Gastrocnemius medialis (tissue), 4 donors: ENCODE measurements at places on chromosomes 3 and 15. TPM values are rescaled to one million over a fixed set of nuclear protein-coding genes. Genes with fewer than 3 reads are reported as not detected.

The MNS1 gene
- 0.62 TPM for total RNA-seq

The ADGRG7 gene
- 0.58 TPM for total RNA-seq

The USP50 gene
- total RNA-seq = not detected

The SPATA12 gene
- not detected for total RNA-seq

The LRRC31 gene
- total RNA-seq = not detected

The CCDC191 gene
- total RNA-seq = 0.29 TPM

The ARNT2 gene
- 4.1 TPM for total RNA-seq

The CD200R1 gene
- 0.46 TPM for total RNA-seq

The ZSCAN29 gene
- total RNA-seq = 22.0 TPM

The ARHGEF26 gene
- 1.4 TPM for total RNA-seq

The TICRR gene
- not detected for total RNA-seq

The MYO5C gene
- total RNA-seq = 2.6 TPM

The CYP19A1 gene
- total RNA-seq = 0.68 TPM

The RASGRP1 gene
- total RNA-seq = 0.44 TPM

- H3K27me3 ChIP-seq = no peaks in the 10 kb centered on the region
- H3K27ac ChIP-seq = no peak overlapping the region
- H3K4me1 ChIP-seq = no peaks in the 10 kb centered on the region
- no peak overlapping the region for H3K4me3 ChIP-seq
- peaks cover 42% of the 10 kb centered on the region for H3K36me3 ChIP-seq
Measured at GRCh38 chr3:33834096-33834453, 35.6 kb downstream of the PDCD6IP start.

GRCh38 chr3:160886421-160886820 is 130.4 kb downstream of the PPM1L start:
- H3K4me1 ChIP-seq = peaks cover 48% of the 10 kb centered on the region
- H3K27me3 ChIP-seq = no peaks in the 10 kb centered on the region
- no peaks in the 10 kb centered on the region for H3K36me3 ChIP-seq
- H3K4me3 ChIP-seq = no peak overlapping the region
- H3K27ac ChIP-seq = peak overlapping the region; percentile 83

- DNase-seq = no peak
- no peaks in the 10 kb centered on the region for H3K36me3 ChIP-seq
- H3K27me3 ChIP-seq = no peaks in the 10 kb centered on the region
- no peak overlapping the region for H3K27ac ChIP-seq
- H3K4me3 ChIP-seq = no peak overlapping the region
Measured at GRCh38 chr3:121737644-121738043, 11.9 kb downstream of the GOLGB1 start.

DNA sequence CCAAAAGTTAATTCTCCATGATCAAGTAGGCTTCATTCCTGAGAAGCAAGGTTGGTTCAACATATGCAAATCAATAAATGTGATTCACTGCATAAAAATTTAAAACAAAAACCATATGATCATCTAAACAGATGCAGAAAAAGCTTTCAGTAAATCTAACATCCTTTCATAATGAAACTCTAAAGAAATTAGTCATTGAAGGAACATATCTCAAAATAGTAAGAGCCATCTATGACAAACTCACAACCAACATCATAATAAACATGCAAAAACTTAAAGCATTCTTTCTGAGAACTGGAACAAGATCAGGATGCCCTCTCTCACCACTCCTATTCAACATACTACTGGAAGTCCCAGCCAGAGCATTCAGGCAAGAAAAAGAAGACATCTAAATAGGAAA is 254.1 kb downstream of the AGBL1 start:
- H3K36me3 ChIP-seq = no peaks in the 10 kb centered on the region
- H3K27me3 ChIP-seq = no peaks in the 10 kb centered on the region
- DNase-seq = no peak
- no peaks in the 10 kb centered on the region for H3K4me1 ChIP-seq
- no peak overlapping the region for H3K4me3 ChIP-seq

GRCh38 chr3:58659051-58659675 is 7.4 kb downstream of the FAM3D start:
- DNase-seq = no peak
- no peaks in the 10 kb centered on the region for H3K27me3 ChIP-seq
- H3K27ac ChIP-seq = no peak overlapping the region
- H3K4me1 ChIP-seq = no peaks in the 10 kb centered on the region
- H3K36me3 ChIP-seq = no peaks in the 10 kb centered on the region

DNA sequence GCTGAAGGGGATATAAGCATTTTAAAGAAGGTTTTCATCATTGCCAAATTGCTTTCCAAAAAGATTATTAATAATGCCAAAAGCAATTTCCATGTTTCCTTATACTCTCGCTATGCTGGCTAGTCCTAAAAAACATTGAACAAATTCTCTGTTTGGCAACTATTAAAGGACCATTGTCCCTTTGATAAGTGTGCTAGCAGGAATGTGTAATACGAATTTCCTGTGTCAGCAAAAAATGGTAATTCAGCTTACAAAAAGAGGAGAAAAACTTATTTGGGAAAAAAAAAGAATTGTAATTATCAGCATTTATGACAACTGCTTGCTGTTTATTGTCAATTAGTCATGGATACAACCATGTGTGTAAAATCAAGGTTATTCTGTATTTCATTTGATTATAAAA is 138.6 kb downstream of the TBL1XR1 start:
- no peaks in the 10 kb centered on the region for H3K36me3 ChIP-seq
- no peaks in the 10 kb centered on the region for H3K27me3 ChIP-seq
- H3K27ac ChIP-seq = no peak overlapping the region
- DNase-seq = no peak
- no peak overlapping the region for H3K4me3 ChIP-seq

- DNase-seq = no peak
- no peaks in the 10 kb centered on the region for H3K4me1 ChIP-seq
- no peaks in the 10 kb centered on the region for H3K27me3 ChIP-seq
- H3K27ac ChIP-seq = no peak overlapping the region
- peaks cover 7% of the 10 kb centered on the region for H3K36me3 ChIP-seq
- no peak overlapping the region for H3K4me3 ChIP-seq
Measured at GRCh38 chr3:25610167-25610566, 54.5 kb downstream of the TOP2B start.

DNA sequence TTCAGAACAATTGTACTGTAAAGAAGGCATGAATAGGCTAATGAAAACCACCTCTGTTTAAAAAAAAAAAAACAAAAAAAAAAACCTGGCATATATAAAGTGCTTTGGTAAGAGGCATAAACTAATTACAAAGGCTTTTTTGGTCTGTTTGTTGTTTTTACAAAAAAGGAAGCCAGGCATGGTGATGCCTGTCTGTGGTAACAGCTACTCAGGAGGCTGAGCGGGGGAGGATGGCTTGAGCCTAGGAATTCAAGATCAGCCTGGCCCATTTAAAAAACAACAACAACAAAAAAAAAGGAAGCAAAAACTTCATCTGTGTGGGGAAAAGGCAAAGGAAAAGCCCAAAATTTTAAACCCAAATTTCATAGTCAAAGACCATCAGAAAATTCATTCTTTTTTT is 47.0 kb downstream of the OSBPL10 start:
- no peak overlapping the region for H3K4me3 ChIP-seq
- DNase-seq = no peak
- no peaks in the 10 kb centered on the region for H3K27me3 ChIP-seq
- H3K36me3 ChIP-seq = no peaks in the 10 kb centered on the region

DNA sequence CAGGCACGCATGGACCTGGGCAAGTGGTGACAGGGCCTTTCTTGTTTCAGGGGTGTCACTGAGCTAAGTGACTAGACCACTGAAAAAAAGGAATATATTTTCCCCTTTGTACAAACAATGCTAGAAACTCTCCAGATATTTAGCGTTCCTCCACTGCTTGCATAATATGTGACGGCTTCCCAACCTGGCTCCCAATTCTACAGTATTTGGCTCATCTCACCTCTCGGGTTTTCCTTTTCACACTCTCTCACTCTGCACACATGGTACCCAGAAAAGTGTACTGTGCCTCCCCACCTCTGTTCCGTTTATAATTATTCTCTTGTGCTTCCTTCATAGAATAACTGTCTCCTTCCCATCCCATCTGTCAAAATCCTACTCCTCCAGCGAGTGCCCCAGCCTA is 140.5 kb upstream of the KLHL25 start:
- no peaks in the 10 kb centered on the region for H3K36me3 ChIP-seq
- no peaks in the 10 kb centered on the region for H3K4me1 ChIP-seq

GRCh38 chr15:87487484-87487883 is 769.1 kb downstream of the NTRK3 start:
- DNase-seq = no peak
- no peak overlapping the region for H3K4me3 ChIP-seq
- H3K4me1 ChIP-seq = peaks cover 9% of the 10 kb centered on the region
- H3K27me3 ChIP-seq = no peaks in the 10 kb centered on the region
- no peak overlapping the region for H3K27ac ChIP-seq
- H3K36me3 ChIP-seq = no peaks in the 10 kb centered on the region

DNA sequence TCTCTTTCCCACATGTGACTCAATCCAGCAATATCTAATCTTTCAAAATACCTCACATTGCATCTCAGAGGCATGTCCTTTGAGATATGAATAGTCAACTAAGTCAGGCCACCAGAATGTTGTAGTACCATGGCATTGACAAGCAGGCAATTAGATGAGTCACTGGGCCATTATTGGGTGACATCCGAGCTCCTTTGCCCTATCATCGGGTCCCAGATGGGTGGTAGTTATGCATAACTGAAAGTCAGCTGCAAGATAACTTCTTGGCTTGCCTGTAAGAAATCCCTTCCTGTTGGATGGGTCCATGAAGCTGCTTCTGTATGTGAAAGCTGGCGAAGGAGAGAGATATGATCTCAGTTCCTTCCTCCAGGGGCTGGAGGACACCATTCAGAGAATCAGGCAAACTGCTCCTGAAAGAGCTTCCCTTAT is 32.8 kb downstream of the ARRDC4 start:
- no peak overlapping the region for H3K27ac ChIP-seq
- H3K36me3 ChIP-seq = no peaks in the 10 kb centered on the region
- H3K27me3 ChIP-seq = no peaks in the 10 kb centered on the region
- peaks cover 11% of the 10 kb centered on the region for H3K4me1 ChIP-seq
- DNase-seq = no peak

DNA sequence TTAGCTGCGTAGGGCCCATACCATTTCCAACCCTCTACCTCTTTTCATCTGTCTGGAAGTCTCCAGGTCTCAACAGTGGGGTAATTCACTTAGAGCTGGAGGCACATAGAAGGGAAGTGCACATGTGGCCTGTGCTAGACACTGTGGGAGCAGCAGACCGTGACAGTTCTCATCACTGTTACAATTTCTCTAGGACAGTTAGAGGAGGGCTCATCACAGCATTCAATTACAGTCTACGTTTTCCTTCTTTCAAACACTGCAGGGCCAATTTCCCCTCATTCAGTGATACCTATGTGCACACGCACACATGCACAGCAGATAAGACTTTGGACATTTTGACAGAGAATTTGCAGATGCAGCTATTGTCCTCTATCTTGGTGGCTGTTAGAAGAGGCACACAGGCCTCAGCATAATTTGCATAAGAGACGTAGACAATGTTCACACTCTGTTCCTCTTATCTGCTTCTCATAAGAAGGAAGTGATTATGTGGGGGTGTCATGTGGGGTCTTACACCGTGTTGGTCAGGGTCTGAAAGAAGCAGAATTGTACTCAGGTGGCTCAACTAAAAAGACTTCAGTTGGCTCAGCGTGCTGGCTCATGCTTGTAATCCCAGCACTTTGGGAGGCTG is 12.6 kb upstream of the HRG start:
- DNase-seq = no peak
- H3K27me3 ChIP-seq = no peaks in the 10 kb centered on the region
- no peak overlapping the region for H3K4me3 ChIP-seq
- H3K36me3 ChIP-seq = no peaks in the 10 kb centered on the region
- no peaks in the 10 kb centered on the region for H3K4me1 ChIP-seq
- no peak overlapping the region for H3K27ac ChIP-seq

DNA sequence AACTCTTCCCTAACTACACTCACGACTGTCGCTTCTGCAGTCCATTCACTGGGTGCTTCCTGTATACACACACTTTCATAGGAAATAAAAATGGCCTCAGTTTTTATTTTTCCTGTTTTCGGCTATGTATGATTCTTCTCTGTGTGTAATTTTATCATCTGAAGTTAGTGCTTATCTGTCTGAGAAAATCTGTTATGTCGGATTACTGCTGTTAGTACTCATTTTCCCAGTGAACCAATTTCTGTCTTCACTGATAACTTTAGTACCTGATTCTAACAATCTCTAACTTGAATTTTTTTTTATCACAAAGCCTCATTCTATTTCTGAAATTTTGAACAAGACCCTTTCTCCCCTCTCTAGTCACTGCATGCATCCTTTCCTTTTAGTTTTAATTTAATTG is 20.9 kb downstream of the RAB5A start:
- DNase-seq = no peak
- no peak overlapping the region for H3K27ac ChIP-seq
- H3K4me1 ChIP-seq = peaks cover 2% of the 10 kb centered on the region
- no peaks in the 10 kb centered on the region for H3K27me3 ChIP-seq

DNA sequence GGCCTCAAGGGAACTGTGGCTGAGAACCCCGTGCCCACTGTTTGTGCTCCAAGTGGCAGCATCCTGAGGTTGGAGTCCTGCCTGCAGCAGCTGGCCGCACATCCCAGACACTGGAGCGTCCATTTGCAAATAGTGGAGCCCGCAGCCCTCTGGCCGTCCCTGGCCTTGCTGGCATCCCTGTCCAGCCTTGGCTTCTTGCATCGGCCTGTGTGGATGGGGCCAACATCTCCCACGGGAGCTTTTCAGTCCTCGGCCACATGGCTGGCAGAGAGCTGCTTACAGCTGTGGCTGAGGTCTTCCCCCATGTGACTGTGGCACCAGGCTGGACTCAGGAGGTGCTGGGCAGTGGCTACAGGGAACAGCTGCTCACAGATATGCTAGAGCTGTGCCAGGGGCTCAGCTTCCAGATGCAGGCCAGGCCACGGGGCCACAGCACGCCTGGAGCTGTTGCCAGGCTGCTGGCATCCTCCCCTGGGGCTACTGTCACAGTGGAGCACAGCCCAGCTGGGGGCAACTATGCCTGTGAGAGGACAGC is 71.2 kb downstream of the FAM43A start:
- no peaks in the 10 kb centered on the region for H3K27me3 ChIP-seq
- DNase-seq = peak; percentile 79
- peak overlapping the region; percentile 69 for H3K27ac ChIP-seq
- H3K4me1 ChIP-seq = peaks cover 12% of the 10 kb centered on the region
- H3K4me3 ChIP-seq = no peak overlapping the region

GRCh38 chr3:33885496-33885895 is 87.1 kb downstream of the PDCD6IP start:
- H3K4me3 ChIP-seq = no peak overlapping the region
- DNase-seq = no peak
- peaks cover 9% of the 10 kb centered on the region for H3K4me1 ChIP-seq
- H3K27ac ChIP-seq = no peak overlapping the region
- H3K36me3 ChIP-seq = no peaks in the 10 kb centered on the region

GRCh38 chr3:53144862-53145712 is 14.9 kb upstream of the RFT1 start:
- H3K4me1 ChIP-seq = peaks cover 17% of the 10 kb centered on the region
- no peaks in the 10 kb centered on the region for H3K36me3 ChIP-seq
- no peak overlapping the region for H3K27ac ChIP-seq
- H3K27me3 ChIP-seq = no peaks in the 10 kb centered on the region
- H3K4me3 ChIP-seq = no peak overlapping the region
- no peak for DNase-seq

DNA sequence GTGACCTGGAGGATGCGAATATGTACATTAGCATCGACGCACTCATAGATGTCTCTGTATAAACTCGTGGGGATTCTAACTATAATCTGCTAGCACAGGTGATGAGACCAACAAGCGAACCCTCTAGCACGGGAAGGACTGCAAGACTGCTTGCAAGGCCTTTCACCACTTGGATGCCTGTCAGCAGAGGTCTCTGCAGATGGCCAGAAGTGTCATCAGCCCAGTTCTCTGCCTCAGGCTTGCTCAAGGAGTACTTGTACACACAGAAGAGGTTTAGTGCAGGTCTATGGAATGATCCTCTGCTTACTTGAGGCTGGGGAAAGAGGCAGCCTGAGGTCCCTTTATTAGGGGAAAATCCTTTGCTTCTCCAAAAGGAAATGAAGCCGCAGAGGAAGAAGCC is 48.1 kb downstream of the EDEM1 start:
- no peak for DNase-seq
- no peak overlapping the region for H3K4me3 ChIP-seq
- no peak overlapping the region for H3K27ac ChIP-seq
- no peaks in the 10 kb centered on the region for H3K36me3 ChIP-seq
- H3K4me1 ChIP-seq = no peaks in the 10 kb centered on the region
